Activated CD4-positive, alpha-beta T cell treated with anti-CD3 and anti-CD28 coated beads for 36 hours (primary cell): ENCODE measurements at places on chromosomes 13 and 19. TPM values are rescaled to one million over a fixed set of nuclear protein-coding genes. Genes with fewer than 3 reads are reported as not detected.

Gene LHFPL6
- total RNA-seq, result 1.2 TPM

Gene C19orf38
- 2.7 TPM for total RNA-seq

Gene SIGLEC9
- 0.37 TPM for total RNA-seq

- H3K27ac ChIP-seq, result no peak overlapping the region
- no peaks in the 10 kb centered on the region for H3K27me3 ChIP-seq
- DNase-seq, result no peak
- no peak overlapping the region for H3K4me3 ChIP-seq
Observed at GRCh38 chr13:74442751-74443150, 308.5 kb upstream of the KLF12 start.

GRCh38 chr13:25118378-25118905 is 22.5 kb downstream of the PABPC3 start:
- H3K27ac ChIP-seq, result no peak overlapping the region
- DNase-seq, result no peak
- peaks cover 15% of the 10 kb centered on the region for H3K27me3 ChIP-seq

DNA sequence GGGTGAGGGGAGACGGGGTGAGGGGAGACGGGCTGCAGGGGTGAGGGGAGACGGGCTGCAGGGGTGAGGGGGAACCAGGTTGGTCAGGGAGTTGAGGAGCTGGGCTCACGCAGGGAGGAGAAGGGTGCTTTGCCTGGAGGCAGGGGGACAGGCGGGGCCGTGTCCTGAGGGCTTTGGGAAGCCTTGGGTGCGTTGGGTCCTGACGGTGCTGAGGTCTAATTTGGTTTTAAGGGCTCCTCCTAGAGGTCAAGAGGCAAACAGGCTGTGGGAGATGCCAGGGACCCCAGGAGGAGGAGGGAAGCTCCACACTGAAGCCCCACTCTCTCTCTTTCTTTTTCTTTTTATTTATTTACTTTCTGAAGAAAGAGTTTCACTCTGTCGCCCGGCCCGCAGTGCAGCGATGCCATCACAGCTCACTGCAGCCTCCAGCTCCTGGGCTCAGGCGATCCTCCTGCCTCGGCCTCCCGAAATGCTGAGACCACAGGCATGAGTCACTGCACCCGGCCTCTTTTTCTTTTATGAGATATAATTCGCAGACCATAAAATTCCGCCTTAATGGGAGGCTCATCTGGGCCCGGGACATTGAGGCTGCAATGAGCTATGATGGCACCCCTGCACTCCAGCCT is 9.3 kb upstream of the MISP start:
- peak; percentile 21 for DNase-seq
- H3K4me3 ChIP-seq, result no peak overlapping the region
- no peaks in the 10 kb centered on the region for H3K36me3 ChIP-seq
- H3K27ac ChIP-seq, result no peak overlapping the region
- no peaks in the 10 kb centered on the region for H3K4me1 ChIP-seq
- no peaks in the 10 kb centered on the region for H3K27me3 ChIP-seq

Gene GPC6
- total RNA-seq, result not detected

Gene IZUMO2
- not detected for total RNA-seq

- no peak overlapping the region for H3K4me3 ChIP-seq
- peaks cover 11% of the 10 kb centered on the region for H3K36me3 ChIP-seq
- H3K27ac ChIP-seq, result no peak overlapping the region
- peak; percentile 35 for DNase-seq
Observed at GRCh38 chr19:35882114-35882832, 13.9 kb downstream of the APLP1 start.

GRCh38 chr13:112869202-112870050 is 99.6 kb upstream of the MCF2L start:
- DNase-seq, result no peak
- no peak overlapping the region for H3K27ac ChIP-seq
- no peaks in the 10 kb centered on the region for H3K27me3 ChIP-seq
- peaks cover 16% of the 10 kb centered on the region for H3K4me1 ChIP-seq
- peaks cover 44% of the 10 kb centered on the region for H3K36me3 ChIP-seq
- H3K4me3 ChIP-seq, result no peak overlapping the region

DNA sequence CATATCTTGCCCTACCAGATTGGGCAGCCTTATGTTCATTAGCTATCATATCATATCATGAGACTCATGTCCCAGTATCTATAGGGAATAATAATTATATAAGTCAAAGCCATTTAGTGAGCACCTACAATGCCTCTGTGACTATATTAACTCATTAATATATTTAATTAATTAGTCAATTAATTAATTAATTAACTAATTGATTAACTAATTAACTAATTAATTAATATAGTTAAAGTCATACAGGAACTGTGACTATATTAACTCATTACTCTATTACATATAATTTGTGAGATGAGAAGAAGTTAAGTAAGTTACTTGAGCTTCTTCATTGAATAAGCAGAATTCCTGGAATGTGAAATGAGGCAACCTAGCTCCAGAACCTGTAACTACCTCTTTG is 588.3 kb upstream of the SLITRK1 start:
- no peak for DNase-seq
- no peaks in the 10 kb centered on the region for H3K36me3 ChIP-seq
- no peak overlapping the region for H3K27ac ChIP-seq
- no peak overlapping the region for H3K4me3 ChIP-seq
- no peaks in the 10 kb centered on the region for H3K27me3 ChIP-seq

Gene HIPK4
- total RNA-seq, result 0.09 TPM
